ENCODE measurements at places on chromosomes 6 and 20.

GRCh38 chr20:45888681-45889080, 1.3 kb upstream of the SPATA25 start:
- no peak for DNase-seq

DNA sequence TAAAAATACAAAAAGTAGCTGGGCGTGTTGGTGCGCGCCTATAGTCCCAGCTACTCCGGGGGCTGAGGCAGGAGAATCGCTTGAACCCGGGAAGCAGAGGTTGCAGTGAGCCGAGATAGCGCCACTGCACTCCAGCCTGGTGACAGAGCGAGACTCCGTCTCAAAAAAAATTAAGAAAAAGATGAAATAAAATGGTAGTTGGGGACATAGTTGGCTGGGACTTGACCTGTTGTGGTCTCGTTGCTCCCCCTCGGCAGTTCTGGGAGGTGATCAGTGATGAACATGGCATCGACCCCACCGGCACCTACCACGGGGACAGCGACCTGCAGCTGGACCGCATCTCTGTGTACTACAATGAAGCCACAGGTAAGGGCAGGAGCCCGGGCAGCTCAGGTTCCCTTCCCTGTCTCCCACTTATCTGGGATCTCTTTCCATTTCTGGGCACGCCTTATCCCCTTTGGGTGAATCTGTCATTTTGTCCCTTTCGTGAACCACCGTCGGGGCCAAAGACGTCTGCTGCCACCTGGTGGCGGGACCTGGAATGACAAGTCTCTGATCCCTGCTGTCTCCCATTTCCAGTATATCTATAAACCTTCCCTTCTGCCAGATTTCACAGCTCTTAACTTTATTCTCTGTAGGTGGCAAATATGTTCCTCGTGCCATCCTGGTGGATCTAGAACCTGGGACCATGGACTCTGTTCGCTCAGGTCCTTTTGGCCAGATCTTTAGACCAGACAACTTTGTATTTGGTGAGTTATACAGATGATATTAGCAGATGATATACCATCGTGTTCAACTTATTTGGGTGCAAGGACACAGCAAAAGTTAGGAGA, 2.3 kb downstream of the TUBB start:
- peak; percentile 83 for DNase-seq

GRCh38 chr6:41294214-41294872, 7.9 kb upstream of the TREM1 start:
- no peak for DNase-seq

- no peak for DNase-seq
Measured at GRCh38 chr20:14991023-14991422, 653.6 kb upstream of the FLRT3 start.

GRCh38 chr6:28140616-28141015, 1.1 kb upstream of the ZKSCAN8 start:
- no peak for DNase-seq

DNA sequence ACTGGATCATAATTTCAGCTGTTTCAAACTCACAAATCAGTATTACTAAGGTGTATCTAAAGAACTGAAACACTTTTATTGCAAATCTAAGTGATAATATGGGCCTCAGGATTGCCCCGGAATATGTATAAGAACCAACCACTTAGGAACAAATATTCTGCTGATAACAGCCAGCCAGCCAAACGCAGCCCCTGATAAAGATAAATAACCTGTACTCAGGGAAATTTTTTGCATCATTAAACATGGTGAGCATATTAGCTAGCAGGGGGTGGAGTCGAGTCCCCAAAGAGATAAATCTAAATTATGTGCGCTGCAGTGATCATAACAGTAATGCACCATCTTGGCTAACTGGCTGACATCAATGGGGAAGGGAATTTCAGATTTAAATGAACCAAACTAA, 410.2 kb upstream of the MAP3K7 start:
- DNase-seq: no peak

- no peak for DNase-seq
Measured at GRCh38 chr6:165167311-165167710, 142.1 kb downstream of the C6orf118 start.

GRCh38 chr20:60170116-60170515, 211.9 kb downstream of the CDH26 start:
- no peak for DNase-seq

DNA sequence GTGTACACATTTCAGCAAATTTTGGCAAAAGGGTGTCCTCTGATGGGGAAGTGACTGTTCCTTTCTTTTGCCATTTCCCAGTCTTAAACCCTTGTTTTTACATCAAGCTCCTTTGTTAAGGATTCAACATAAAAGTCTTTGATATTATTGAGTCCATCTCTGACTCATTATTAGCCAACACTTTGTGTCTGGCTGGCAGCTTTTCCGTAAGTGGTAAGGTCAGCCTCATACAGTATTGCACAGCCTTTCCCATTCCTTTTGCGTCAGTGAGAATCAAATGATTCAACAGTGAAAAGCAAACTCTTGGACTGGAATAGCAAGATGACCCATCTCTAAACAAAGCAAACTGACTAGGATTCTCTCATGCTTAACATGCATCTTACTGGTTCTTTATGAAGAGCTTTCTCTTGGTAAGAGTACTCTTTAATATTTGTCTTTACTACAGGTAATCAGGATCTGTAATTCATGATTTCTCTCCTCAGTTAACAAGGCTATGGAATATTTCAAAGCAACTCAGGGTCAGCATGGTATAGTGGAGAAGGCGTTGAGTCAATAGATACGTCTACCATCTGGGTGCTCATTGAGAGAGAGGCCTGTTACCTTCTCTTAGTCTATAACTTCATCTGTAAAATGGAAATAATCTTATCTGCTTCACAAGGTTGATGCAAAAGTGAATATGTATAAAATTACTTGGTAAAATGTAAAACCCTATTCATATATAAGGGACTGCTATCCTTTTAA, 183.6 kb downstream of the PRL start:
- no peak for DNase-seq

DNA sequence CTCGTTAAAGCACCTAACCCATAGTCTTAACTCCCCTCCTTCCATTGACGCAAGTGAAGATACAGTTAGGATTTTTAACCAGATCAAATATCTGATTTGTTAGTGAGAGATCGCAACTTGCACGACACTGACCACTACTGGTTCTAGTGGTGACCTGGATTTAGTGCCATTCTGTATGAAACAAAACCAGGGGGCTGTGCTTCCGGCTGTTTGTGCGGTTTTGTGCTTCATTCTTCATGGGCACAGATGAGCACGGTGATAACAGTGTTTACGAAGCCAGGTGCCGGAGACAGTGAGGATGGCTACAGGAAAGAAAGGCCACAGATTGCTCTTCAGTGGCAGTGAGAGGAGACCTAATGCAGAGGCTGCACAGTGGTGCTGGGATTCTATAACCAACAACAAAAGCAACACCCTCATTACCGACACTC, 75.5 kb downstream of the NOL4L start:
- peak; percentile 44 for DNase-seq

- no peak for DNase-seq
Measured at GRCh38 chr20:51432875-51433274, 109.6 kb downstream of the NFATC2 start.

DNA sequence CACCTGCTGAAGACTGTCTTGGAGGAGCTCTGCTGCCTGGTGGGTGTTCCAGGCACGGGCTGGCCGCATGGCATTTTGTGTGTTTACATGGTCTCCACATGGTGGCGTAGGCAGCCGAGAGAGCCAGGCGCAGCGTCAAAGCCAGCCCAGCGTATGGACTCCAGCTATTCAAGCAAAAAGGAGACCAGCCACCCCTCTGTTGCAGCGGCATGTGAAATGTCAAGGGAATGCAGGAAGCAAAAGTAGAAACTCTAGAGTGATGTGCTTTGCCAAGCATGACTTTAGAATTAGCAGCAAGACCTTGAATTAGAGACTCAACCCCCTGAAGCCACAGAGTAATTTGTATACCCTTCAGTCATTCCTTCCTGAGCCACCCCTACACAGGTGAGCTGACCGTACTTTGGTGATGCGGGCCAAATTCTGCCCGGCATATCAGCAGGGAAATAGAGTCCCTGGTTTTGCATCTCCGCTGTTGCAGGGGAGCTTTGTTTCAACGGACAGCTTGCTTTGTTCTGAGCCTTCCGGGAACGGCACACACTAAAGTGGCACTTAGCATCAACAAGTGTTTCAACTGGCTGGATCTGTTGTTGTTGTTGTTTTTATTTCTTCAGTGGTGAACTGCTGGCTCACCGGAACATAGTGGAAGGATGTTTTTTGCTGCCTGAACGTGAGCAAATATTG, 48.5 kb downstream of the FNDC1 start:
- DNase-seq: peak; percentile 45

GRCh38 chr20:50519036-50519762, 9.0 kb downstream of the PTPN1 start:
- no peak for DNase-seq

DNA sequence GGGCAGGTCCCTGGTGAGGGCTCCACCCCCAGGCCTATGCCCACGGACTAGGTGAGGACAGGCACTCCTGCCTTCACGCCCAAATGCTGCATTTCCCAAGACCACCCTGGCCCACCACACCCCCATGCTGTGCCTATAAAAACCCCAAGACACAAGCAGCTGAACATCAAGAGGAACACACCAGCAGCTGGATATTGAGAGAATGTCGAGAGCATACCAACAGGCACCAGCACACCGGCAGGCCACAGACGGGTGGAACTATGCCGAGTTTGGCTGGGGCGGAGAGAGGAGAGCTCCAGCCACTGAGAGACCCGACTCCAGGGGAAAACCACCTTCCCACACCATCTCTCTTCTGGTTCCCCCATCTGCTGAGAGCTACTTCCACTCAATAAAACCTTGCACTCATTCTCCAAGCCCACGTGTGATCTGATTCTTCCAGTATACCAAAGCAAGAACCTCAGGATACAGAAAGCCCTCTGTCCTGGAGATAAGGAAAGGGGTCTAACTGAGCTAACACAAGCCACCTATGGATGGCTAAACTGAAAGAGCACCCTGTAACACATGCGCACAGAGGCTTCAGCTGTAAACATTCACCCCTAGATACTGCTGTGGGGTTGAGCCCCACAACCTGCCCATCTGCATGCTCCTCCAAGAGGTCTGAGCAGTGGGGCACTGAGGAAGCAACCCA, 316.2 kb downstream of the FOXC1 start:
- no peak for DNase-seq

- no peak for DNase-seq
Measured at GRCh38 chr6:140041571-140042332, 667.3 kb upstream of the CITED2 start.

- no peak for DNase-seq
Measured at GRCh38 chr6:104608101-104608500, 251.6 kb downstream of the HACE1 start.

DNA sequence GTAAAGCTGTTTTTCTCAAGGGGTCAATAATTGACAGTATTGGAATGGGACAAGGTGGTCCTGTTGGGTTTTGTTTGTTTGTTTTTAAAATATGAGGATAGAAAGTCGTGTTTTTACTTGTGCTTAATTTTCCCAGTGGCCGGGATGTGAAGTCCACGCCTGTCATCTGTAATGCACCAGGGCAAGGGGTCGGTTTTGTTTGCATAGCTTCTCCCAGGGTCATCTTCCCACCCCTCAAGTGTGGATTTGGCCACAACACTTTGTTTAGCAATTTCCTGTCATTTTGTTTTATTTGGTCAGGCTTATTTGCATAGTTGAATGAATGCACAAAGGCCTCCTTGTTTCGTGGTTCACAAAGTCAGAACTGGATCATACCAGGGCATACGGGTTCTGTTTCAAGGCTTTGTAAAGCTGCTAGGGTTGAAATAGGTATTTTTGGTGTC, 29.8 kb downstream of the SYNJ2 start:
- DNase-seq: no peak

DNA sequence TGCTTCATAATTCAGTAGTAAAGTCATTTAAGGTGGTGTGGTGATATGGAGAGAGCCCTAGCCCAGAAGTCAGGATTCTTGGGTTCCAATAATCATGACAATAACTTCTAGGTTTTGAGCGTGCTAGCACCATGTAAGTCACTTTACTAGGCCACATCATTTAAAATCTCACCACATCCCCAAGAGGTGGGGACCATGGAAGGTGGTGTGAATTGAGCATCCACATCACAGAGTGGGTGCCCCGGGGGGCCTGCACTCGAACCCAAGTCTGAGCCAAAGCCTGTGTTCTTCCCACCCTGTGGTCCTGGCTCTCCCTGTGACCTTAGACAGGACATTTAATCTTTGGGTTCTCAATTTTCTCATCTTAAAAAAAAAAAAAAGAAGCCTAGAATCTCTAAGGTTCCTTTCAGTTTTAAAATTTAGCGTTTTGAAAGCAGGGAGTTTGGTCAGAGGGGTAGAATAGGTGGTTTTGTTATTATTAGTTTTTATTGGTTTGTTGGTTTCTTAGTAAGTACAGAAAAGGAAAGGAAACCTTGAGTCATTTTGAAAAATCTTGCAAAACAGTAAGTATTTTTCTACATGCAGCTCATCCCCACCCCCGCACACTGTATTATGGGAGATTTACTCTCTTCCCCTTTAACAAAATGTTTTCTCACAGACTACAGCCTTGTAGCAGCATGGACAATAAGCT, 26.4 kb downstream of the ARMC2 start:
- peak; percentile 28 for DNase-seq

GRCh38 chr20:39097889-39098288, 135.7 kb downstream of the DHX35 start:
- DNase-seq: peak; percentile 14

DNA sequence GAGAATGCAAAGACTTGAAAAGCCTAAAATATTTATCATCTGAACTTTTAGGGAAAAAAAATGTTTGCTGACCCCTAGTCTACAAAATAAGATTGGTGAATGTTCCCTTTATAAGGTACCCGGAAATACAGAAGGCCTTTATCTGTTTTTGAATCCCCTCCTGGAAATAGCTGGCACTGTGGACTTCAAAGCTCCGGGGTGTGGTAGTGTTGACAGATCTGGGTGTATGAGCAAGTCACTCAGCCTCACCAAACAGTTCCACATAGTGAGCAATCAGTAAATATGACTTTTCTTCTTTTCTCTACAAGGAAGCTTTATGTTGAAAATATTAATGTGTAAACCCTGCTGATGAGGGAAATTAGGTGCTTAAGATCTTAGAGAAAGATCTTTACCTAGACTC, 29.2 kb upstream of the HTR1B start:
- DNase-seq: no peak

- DNase-seq: no peak
Measured at GRCh38 chr6:164721460-164721859, 587.9 kb downstream of the C6orf118 start.

DNA sequence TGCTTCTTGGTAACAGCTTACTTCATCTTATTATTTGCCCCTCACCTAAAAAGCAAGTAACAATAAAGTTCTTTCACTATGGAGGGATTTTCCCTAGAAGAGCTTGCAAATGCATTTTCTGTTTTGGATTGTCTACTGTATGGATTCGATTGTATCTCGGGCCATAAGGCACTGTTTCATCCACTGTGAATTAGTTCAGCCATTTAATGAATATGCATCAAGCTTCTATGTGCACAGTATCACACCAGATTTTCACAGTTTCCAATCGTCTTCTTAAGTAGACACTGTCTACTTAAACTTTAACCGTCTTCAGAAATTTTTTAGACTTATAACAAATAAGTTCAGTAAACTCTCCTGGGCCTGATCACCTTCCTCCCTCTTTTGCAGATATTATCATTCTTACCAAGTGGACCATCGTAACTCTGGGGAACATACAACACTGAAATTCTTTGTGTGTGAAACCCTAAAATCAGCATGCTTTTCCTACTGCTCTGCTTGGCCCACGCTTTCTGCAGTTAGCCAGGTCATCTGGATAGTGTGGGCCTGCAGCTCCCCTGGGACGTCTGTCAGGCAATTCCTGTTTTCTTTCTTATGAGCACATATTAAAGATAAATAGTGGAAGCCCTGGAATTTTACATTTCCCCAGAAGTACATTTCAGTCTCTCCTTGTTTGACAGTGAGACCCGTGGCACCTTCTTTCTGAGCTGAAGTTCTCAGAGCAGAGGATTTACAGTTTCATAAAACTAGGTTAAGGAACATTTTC, 136.5 kb upstream of the PDE10A start:
- DNase-seq: no peak

- DNase-seq: no peak
Measured at GRCh38 chr6:157124485-157125254, 198.6 kb downstream of the TMEM242 start.
